ENCODE measurements at places on chromosomes 2 and 18.

DNA sequence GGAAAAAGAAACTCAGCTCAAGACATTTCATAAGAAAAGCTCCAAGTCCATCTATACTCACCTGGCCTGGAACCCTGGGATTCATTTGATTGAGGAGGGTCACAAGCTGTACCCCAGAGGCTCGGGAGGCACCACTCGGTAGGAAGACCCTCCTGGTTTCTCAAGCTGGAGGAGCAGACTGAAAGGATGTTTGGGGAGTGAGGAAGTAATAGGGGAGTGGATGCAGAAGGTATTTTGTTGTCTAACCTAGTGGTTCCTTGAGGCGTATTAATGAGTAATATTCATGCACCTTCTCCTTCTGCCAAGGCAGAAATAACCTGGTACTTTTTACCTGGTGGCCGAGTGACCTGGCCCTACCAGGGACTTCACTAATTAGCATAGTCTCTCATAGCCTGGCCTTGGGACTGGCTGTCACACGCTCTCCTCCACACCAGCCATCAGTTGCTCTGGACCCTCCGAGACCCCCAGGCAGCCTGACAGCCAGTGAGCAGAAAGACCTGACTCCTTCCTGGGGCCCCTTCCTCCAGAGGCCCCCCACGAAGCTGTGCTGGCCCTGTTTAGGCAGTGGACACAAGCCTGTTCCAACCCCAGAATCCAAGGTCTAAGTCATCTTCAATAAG is 161.4 kb downstream of the BCL2 start:
- DNase-seq, result no peak

DNA sequence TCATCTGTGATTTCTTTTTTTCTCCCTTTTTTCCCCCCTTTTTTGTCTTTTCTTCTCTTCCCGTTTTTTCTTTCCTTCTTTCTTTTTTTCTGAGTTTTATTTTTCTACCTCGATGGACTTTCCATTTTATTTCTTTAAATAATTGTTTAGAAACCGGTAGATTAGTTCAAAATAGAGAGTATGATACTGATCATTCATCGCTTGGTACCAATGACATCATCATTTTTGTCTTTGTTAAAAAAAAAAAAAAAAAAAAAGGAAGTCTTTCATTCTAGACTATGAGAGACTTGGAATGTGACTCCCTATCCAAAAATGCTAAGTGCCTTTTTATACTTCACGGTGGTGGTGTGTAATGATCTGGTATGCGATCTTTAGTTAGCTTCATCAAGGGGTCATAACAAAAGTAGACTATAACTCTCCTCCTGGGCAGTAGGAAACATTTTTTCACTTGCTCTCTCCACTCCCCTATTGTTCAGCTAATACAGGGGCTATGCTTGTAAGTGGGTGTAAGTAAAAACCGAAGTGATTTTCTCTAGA is 1517.5 kb upstream of the ZEB2 start:
- DNase-seq, result no peak

DNA sequence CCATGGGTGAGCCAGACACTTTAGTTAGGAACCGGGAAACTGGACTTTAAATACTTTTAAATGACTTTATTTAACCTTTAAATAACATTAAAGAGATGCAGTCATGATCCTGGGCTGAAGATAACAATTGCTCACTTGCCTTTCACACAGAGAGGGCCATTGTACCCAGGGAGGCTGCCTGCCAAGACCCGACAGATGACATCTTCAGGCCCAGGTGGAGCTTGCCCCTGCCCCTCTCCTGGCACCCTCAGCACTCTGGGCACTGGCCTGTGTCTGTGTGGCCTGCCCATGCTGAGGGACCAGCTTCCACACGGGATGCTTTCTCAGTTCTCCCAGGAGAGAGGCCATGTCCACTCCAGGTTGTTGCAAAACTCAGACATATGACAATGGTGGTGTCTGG is 216.4 kb upstream of the MYT1L start:
- no peak for DNase-seq

DNA sequence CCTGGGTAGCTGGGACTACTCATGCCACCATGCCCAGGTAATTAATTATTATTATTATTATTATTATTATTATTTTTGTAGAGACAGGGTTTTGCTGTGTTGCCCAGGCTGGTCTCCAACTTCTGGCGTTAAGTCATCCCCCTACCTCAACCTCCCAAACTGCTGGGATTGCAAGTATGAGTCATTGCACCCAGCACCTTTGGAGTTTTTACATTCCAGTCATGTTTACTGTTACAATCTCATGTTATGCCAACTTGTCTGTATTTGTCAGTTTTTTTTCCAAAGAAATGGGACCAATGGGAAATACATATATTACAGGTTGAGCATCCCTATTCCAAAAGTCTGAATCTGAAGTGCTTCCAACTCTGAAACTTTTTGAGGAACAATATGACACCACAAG is 903.8 kb downstream of the SLC4A3 start:
- DNase-seq, result no peak

DNA sequence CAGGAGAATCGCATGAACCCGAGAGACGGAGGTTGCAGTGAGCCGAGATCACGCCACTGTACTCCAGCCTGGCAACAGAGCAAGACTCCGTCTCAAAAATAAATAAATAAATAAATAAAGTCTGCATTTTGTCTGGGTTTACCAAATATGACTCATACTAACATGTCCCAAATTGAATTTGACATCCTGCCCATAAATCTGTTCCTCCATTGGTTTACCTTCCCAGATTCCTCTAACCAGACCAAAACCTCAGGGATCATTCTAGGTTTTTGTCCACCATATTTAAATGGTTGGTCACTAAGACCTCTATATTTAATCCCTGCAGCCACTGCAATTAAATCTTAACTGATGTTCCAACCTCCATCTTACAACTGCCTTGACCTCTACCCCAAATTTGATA is 150.9 kb downstream of the ATAD2B start:
- no peak for DNase-seq

GRCh38 chr2:196544906-196545433 is 94.5 kb upstream of the CCDC150 start:
- no peak for DNase-seq

DNA sequence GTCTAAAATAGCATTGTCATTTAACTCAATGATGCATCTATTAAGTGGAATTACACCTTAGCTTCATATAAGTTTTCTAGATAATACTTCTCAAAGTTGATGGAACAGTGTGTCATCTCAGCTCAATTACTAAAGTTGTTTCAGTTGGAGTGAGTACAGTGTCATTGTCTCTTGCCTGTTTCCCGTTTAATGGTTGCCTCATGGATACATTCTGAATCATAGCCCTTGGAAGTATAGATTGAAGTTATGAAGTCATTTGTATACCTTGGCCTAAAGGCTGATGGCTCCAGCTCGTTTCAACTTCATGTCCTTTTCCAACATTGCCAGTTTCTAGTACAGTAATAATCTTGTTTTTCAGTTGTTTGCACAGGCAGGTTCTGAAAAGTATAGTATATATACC is 130.5 kb upstream of the NOSTRIN start:
- no peak for DNase-seq

GRCh38 chr2:135349941-135350340 is 181.1 kb downstream of the ZRANB3 start:
- no peak for DNase-seq

GRCh38 chr18:54647176-54647575 is 56.1 kb downstream of the DYNAP start:
- DNase-seq, result no peak

GRCh38 chr2:117968722-117969121 is 45.1 kb downstream of the CCDC93 start:
- no peak for DNase-seq

GRCh38 chr2:40279001-40279400 is 172.9 kb downstream of the SLC8A1 start:
- DNase-seq, result no peak

- no peak for DNase-seq
These were observed 383.4 kb downstream of the CBLN2 start for GRCh38 chr18:72160510-72161445.

GRCh38 chr2:71067567-71068217 is 756 bp upstream of the NAGK start:
- DNase-seq, result peak; percentile 27

Data from activated B cell treated with CpG ODN at 0.5 μM for 24 hours (primary cell).